ENCODE measurements at places on chromosomes 3 and 15. TPM values are rescaled to one million over a fixed set of nuclear protein-coding genes. Genes with fewer than 3 reads are reported as not detected.

Gene SERPINI2
- total RNA-seq, result not detected

Gene MITF
- total RNA-seq, result 4.6 TPM

Gene C3orf52
- total RNA-seq, result 1.6 TPM

Gene HIGD2B
- not detected for total RNA-seq

Gene LMAN1L
- total RNA-seq, result not detected

Gene ZNF660
- total RNA-seq, result 1.5 TPM

Gene CA12
- total RNA-seq, result 18.7 TPM

Gene RPL14
- 451 TPM for total RNA-seq

Gene TM4SF4
- not detected for total RNA-seq

Gene PP2D1
- not detected for total RNA-seq

Gene PRICKLE2
- total RNA-seq, result 8.9 TPM

Gene MSL2
- total RNA-seq, result 6.1 TPM

Gene SELENOT
- total RNA-seq, result 81.2 TPM

Gene KPNA1
- total RNA-seq, result 19.5 TPM

Gene ACAP2
- total RNA-seq, result 20.3 TPM

Gene GOLGA6L24
- total RNA-seq, result not detected

Gene SLC51B
- total RNA-seq, result not detected

Gene ZIC1
- total RNA-seq, result not detected

Gene LSAMP
- total RNA-seq, result 2.0 TPM

Gene EEFSEC
- 16.1 TPM for total RNA-seq

Gene CD200R1
- total RNA-seq, result not detected

Gene CPN2
- total RNA-seq, result not detected
